ENCODE measurements at places on chromosomes 5 and 9. TPM values are rescaled to one million over a fixed set of nuclear protein-coding genes. Genes with fewer than 3 reads are reported as not detected.

- no peaks in the 10 kb centered on the region for H3K27me3 ChIP-seq
- H3K27ac ChIP-seq = peak overlapping the region; percentile 90
- H3K4me3 ChIP-seq = no peak overlapping the region
- peaks cover 37% of the 10 kb centered on the region for H3K4me1 ChIP-seq
- H3K36me3 ChIP-seq = no peaks in the 10 kb centered on the region
Observed at GRCh38 chr5:140348104-140348503, 1.7 kb upstream of the HBEGF start.

Gene PCDHGB1
- total RNA-seq = 0.76 TPM

GRCh38 chr5:106956886-106957285 is 713.9 kb downstream of the EFNA5 start:
- no peak overlapping the region for H3K27ac ChIP-seq
- no peaks in the 10 kb centered on the region for H3K27me3 ChIP-seq
- no peaks in the 10 kb centered on the region for H3K4me1 ChIP-seq
- no peak for DNase-seq
- no peaks in the 10 kb centered on the region for H3K36me3 ChIP-seq

GRCh38 chr9:87446527-87446926 is 51.1 kb upstream of the DAPK1 start:
- no peaks in the 10 kb centered on the region for H3K36me3 ChIP-seq
- no peak overlapping the region for H3K27ac ChIP-seq
- H3K4me1 ChIP-seq = no peaks in the 10 kb centered on the region
- H3K27me3 ChIP-seq = no peaks in the 10 kb centered on the region

DNA sequence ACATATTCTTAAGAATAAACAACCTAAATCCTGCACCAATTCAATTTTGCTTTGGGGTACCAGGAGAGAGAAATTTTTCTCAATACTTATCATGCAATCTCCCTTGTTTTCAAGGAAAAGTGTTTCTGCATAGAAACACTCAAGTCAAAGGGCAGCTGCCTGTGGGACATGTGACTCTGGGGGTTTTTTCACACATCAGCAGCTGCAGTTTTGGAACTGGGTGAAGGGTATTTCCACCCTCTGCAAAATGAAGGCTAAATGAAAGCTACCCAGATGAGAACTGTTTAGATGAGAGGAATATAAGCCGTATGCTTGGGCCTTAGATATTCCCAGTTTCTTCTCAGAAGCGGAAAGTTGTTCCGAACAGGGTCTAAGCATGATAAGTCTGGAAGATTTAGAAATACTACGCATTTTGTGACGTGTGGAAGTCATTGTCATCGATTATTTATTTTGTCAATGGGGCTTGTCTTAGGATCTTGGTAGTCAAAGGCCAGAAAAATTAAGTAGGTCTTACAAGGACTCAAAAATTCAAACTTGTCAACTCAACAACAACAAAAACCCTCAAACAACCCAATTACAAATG is 64.3 kb upstream of the BOD1 start:
- H3K4me3 ChIP-seq = no peak overlapping the region
- H3K4me1 ChIP-seq = no peaks in the 10 kb centered on the region
- no peak for DNase-seq
- H3K27me3 ChIP-seq = no peaks in the 10 kb centered on the region
- H3K27ac ChIP-seq = no peak overlapping the region

GRCh38 chr5:129904667-129905472 is 605 bp downstream of the CHSY3 start:
- H3K27ac ChIP-seq = peak overlapping the region; percentile 85
- no peaks in the 10 kb centered on the region for H3K27me3 ChIP-seq
- peak; percentile 21 for DNase-seq
- no peaks in the 10 kb centered on the region for H3K36me3 ChIP-seq
- H3K4me1 ChIP-seq = peaks cover 11% of the 10 kb centered on the region

Data from upper lobe of left lung (tissue), 6 donors.